Hepatic stellate cell (primary cell): ENCODE measurements at places on chromosomes 2 and 18.

- no peak for DNase-seq
Observed at GRCh38 chr2:190379249-190379964, 28.7 kb upstream of the MFSD6 start.

DNA sequence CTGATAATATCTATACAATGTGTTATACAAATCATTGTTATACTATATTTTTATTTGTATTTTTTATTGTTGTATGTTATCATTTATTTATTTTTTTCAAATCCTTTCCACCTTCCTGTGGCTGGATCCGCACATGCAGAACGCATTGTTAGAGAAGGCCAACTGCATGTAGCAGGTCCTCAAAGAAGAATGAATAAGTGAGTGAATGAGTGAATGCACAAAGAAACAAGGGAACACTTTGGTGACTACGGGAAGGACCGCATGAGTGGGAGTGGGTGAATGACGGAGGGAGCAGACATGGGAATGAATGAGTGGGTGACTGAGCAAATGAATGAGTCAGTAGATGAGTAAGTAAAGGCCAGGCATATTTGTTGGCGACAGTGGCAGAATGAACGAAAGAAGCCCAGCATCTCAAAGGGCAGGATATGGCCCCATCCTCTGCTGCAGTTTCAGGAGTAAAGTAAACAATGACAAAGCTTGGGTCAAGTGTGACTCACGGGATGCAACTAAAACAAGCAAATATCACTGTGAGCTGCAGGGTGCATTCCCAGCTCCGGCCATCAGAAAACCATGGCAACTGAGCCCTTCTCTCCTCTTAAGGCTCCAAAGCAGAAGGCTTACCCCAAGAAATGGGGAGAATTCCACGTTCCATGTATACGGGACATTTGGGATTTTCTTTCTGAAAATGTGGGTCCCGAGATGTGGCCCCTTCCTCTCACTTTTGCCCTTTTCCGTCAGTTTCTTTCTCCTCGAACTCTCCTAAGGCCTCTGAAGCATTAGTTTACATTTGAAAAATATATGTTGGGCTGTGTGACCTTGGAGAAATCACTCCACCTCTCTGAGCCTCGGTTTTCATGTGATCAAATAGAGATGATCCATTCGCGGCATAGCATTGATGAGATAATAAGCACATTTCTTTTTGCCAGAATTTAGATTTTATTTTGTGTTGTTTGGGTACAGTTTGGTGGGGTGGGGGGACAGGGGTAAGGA is 24.5 kb downstream of the KCNF1 start:
- peak; percentile 98 for DNase-seq

DNA sequence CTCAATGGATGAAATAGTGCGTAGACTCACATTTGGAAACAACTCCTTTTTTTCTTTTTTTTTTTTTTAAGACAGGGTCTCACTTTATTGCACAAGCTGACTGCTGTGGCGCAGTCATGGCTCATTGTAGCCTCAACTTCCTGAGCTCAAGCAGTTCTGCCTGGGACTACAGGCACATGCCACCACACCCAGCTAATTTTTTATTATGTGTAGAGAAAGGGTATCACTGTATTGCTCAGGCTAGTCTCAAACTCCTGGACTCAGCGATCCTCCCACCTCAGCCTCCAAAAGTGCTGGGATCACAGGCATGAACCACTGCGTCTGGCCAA is 17.4 kb downstream of the HAT1 start:
- no peak for DNase-seq

- DNase-seq = no peak
Observed at GRCh38 chr18:62902776-62903175, 187.4 kb downstream of the PHLPP1 start.

- DNase-seq = no peak
Observed at GRCh38 chr2:143128681-143129580, at the start of gene ARHGAP15. TSS of gene ARHGAP15 (plus strand) at chr2:143129419.

GRCh38 chr2:2932692-2933305 is 444.8 kb downstream of the EIPR1 start:
- DNase-seq = no peak

DNA sequence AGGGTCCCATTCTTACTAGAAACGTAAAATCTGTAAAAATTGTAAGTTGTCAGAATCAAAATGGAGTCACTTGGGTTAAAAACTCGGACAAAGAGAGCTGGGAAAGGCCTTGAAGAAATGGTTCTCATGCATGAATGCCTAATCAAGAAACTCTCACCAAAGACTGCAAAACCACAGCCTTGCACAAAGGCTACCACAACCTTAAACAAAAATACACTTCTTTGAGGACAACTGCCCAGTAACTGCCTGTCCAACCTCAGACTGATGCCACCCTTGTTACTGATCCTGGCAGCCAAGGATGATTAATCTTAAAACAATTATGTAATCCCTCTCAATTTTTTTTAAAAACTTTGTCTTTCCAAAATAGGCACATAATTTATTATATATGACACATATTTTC is 299.3 kb downstream of the CCDC85A start:
- DNase-seq = no peak

GRCh38 chr2:63819765-63820717 is 21.7 kb upstream of the UGP2 start:
- DNase-seq = no peak

GRCh38 chr2:206521612-206522011 is 78.3 kb downstream of the ADAM23 start:
- DNase-seq = no peak

- DNase-seq = no peak
Observed at GRCh38 chr2:167750675-167751074, 496.7 kb downstream of the STK39 start.

DNA sequence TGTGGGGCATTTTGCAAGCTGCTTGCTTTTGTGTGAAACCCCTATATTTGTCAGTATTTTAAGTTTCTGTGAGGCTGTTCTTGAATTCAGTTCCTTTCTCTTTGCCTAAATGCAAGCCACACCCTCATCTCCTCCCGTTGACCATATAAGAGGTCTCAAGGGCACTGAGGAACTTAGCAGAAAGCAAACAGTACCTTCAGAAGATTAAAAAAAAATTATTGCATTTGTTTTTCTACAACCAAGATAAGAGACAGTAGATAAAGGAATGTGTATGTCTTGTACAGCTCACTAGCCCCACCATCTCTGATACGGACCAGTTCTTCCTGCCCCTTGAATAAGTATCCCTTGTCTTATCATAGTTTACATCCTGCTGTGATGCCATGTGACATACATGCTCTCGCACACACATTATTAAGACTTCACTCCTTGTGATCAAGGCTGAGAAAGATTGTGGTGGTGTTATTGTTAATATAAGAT is 64.2 kb downstream of the NPAS2 start:
- DNase-seq = no peak

DNA sequence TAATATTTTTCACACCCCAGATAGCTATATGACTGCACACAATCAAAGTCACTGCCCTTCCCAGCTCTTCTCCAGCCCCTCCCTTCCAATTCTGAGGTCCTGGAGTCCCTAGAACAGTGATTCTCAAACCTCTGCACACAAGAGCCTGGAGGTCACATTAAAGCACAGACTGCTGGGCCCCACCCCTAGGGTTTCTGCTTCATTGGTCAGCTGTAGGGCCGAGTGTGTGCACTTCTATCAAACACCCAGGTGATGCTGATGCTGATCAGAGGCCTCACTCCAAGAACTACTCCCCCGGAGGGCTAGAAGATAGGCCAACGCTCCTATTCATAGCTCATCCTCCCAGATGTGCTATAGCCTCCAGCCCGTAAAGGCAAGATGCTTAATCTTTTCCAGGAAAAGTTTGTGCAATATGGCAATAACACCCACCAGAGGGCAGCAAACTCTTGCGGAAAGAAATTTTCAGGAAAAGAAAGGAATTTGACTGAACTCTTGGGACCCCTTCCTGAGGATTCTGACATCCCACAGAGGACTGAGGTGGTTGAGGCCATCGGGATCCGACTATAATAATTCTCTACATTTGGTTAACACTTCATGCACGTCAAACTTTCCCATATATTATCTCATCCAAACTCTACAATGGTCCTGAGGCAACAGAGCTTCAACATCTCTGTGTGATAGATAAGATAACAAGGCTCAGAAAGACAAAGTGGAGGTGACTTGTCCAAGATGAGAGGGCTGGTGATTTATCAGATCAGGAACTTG is 194.2 kb upstream of the PKDCC start:
- peak; percentile 35 for DNase-seq

DNA sequence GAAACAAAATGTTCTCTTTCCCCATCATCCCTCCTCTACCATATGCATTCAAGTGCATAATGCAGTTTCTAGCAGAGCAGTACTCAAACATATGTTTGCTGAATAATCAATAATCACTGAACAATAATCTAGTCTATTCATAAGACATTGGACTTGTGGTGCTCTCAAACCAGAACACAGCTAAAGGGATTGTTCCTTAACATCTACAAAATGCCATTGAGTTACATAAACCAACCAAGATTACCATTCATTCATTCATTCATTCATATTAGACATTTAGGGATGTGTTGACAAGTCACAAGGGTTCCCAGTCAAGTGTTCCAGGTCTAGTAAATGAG is 3.9 kb downstream of the CLHC1 start:
- no peak for DNase-seq

DNA sequence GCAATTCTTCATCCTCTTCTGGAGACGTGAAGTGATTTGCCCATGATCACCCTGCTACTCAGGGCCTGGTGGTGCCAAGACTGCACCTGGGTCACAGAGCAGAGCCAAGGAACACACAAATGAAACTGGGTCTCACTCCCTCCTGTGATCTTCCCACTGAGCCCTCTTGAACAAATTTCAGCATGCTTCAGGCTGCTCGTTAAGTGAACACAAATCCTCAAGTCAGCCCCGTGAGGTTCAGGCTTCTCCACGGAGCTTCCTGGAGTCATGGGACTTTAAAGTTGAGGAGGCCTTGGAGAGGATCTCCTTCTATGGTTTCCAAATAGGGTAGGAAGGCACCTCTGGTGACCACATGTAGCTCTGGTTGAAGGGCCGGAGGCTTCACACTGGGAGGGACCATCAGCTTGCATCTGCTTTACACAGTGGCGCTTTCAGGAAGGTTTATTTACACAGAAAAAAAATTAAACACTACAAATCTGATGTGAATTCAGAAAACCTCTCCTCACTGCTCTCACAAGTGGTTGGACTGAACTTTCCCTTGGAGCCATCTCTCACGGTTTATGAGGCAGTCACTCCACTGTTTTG is 255.4 kb downstream of the LOXHD1 start:
- DNase-seq = no peak

DNA sequence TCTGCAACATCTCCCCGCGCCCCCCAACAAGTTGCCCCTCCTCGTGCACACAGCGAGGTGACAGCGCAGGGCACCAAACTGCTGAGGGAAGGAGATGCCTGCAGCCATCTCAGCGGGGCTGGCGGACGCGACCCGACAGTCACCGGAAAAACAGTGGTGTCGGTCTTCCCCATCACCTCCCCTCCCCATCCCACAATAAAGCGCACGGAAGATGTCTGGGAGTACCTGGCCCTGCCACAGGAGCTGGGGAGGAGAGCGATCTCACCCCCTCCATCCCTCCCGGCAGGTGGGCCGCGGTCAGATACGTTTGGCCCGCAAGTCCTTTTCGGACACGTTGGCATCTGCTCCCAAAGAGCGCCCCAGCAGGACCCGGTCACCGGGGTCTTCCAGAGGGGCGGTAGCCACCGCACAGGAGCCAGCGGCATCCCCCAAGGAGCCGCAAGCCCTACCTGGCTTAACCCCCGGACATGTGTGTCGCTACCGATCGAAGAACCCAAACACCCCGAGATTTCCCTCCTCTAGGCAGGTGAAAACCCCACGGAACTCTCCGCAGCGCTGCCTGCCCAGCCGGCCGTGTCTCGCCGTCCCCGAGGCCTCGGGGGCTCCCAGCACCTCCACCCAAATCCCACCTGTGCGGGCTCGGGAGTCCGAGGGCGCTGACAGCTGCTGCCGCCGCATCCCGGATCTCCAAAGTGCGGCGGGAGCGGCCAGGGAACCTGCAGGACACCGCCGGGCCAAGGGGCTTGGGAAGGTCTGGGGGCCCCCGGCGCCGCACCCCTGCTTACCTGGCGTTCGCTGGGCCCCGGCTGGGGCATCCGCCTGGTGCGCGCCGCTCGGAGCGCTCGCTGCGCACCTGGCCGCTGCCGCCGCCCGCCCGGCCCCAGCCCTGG is 657 bp downstream of the ATP8B1 start:
- DNase-seq = no peak

- no peak for DNase-seq
Observed at GRCh38 chr2:86411396-86411795, 29.8 kb upstream of the KDM3A start.

DNA sequence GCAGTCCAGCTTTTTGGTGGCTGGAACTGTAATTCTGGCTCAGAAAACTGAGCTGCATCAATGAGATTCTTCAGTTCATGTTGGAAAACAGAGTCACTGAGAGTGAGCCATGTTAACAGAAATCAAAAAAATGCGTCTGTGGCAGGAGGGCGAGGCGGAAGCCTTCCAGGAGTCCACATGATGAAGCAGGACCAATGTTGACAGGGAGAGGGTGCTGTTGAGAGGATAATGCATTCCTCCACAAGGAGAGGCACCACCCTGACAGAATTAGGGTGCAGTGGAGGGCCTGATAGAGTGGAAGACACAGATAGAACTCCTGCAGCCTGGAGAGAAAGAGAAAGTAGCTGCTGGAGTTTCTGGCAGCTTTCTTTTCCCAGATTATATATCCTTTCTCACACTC is 111.5 kb downstream of the MGAT5 start:
- DNase-seq = no peak

GRCh38 chr18:25250474-25250851 is 101.5 kb downstream of the ZNF521 start:
- DNase-seq = no peak

GRCh38 chr2:202911203-202911511 is 316 bp downstream of the WDR12 start:
- DNase-seq = no peak

- DNase-seq = peak; percentile 48
Observed at GRCh38 chr2:17857021-17857420, 21.4 kb upstream of the KCNS3 start.

- no peak for DNase-seq
Observed at GRCh38 chr2:10654069-10654468, 35.7 kb downstream of the NOL10 start.

- DNase-seq = no peak
Observed at GRCh38 chr18:50870138-50870845, 8.6 kb upstream of the ME2 start.
